ENCODE measurements at places on chromosomes 5 and 9. TPM values are rescaled to one million over a fixed set of nuclear protein-coding genes. Genes with fewer than 3 reads are reported as not detected.

LCN1 gene
- total RNA-seq, result not detected

F12 gene
- 0.63 TPM for total RNA-seq

TAL2 gene
- not detected for total RNA-seq

PLEKHG4B gene
- 1.2 TPM for total RNA-seq

GNA14 gene
- 9.1 TPM for total RNA-seq

PCDHB4 gene
- 1.9 TPM for total RNA-seq

NIM1K gene
- total RNA-seq, result 1.2 TPM

SLC22A4 gene
- total RNA-seq, result 1.0 TPM

TEX10 gene
- 13.7 TPM for total RNA-seq

MLANA gene
- not detected for total RNA-seq

PCDHB15 gene
- 5.0 TPM for total RNA-seq

PTGDS gene
- total RNA-seq, result 137 TPM

FAM120A gene
- total RNA-seq, result 160 TPM

GFPT2 gene
- total RNA-seq, result 17.6 TPM

PRDM9 gene
- not detected for total RNA-seq

ZDHHC11B gene
- 8.4 TPM for total RNA-seq

OSMR gene
- 103 TPM for total RNA-seq

RALGDS gene
- 58.9 TPM for total RNA-seq

CCDC192 gene
- total RNA-seq, result not detected

HSPB3 gene
- 1.1 TPM for total RNA-seq

EQTN gene
- total RNA-seq, result 0.37 TPM

NSG2 gene
- total RNA-seq, result 0.34 TPM

ANAPC2 gene
- total RNA-seq, result 52.3 TPM

CDKN2A gene
- 1.6 TPM for total RNA-seq

ZNF618 gene
- 9.9 TPM for total RNA-seq

PCDHA10 gene
- total RNA-seq, result 0.47 TPM

PLK2 gene
- 53.6 TPM for total RNA-seq

SVEP1 gene
- 24.2 TPM for total RNA-seq

C5orf52 gene
- not detected for total RNA-seq

TMEM252 gene
- not detected for total RNA-seq

ACTBL2 gene
- total RNA-seq, result 0.16 TPM

DMRT2 gene
- 0.76 TPM for total RNA-seq

GOLGA1 gene
- total RNA-seq, result 15.4 TPM

FSTL4 gene
- total RNA-seq, result 1.1 TPM

PCDHA12 gene
- 3.6 TPM for total RNA-seq

SOHLH1 gene
- total RNA-seq, result not detected

CBY3 gene
- not detected for total RNA-seq

WASHC1 gene
- total RNA-seq, result 10.9 TPM

TEK gene
- total RNA-seq, result 20.3 TPM

CCNO gene
- 0.23 TPM for total RNA-seq

GGTA1 gene
- total RNA-seq, result 4.8 TPM

FBP2 gene
- total RNA-seq, result not detected

ADAMTS16 gene
- 28.7 TPM for total RNA-seq

PDE6A gene
- total RNA-seq, result not detected

GADD45G gene
- total RNA-seq, result 11.2 TPM

ATP10B gene
- total RNA-seq, result 0.39 TPM
